Dermis blood vessel endothelial cell (primary cell): ENCODE measurements at places on chromosomes 3 and 15.

- no peak for DNase-seq
Measured at GRCh38 chr3:64460141-64460730, 227.6 kb downstream of the ADAMTS9 start.

- DNase-seq, result no peak
Measured at GRCh38 chr3:149560001-149560400, 85.5 kb downstream of the TM4SF4 start.

- DNase-seq, result no peak
Measured at GRCh38 chr15:44646460-44646859, 17.0 kb downstream of the SPG11 start.

GRCh38 chr3:140092848-140093536, 158.0 kb downstream of the CLSTN2 start:
- no peak for DNase-seq

GRCh38 chr15:69951898-69952555, 145.7 kb downstream of the TLE3 start:
- DNase-seq, result no peak

DNA sequence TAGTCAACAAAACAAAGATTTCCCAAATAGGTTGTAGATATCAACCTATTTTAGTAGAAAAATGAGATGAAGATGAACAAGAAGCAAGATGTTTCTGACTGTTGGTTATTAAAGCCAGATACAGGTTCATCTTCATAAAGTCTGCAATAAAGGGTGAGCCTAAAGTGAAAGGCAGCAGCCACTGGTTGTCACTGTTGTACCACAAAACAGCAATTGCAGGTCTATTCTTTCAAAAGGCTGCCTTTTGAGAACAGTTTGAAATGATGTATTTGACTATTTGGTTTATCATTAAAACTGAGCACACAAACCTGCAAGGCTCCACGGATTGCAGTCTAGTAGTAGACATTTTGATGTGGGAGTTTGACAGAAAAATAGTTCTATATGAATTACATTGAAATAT, 543.4 kb downstream of the GBE1 start:
- DNase-seq, result peak; percentile 29

DNA sequence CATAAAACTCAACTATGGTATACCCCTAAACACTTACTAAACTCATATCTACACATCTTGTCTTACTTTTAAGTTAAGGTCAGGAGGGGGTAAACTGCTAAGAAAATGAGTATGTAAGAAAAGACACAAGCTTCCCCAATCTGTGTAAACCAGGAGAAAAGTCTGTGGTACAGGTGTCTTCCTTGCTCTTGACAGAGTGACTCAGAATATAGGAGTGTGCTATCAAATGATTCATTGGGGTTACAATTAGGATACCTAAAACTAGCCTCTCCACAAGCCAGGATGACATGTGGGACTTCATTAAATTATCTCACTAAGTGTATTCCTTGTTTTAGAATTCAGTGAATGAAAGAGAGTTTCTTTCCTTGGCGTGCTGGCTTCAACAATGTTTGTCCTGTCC, 274.8 kb downstream of the BBX start:
- no peak for DNase-seq

DNA sequence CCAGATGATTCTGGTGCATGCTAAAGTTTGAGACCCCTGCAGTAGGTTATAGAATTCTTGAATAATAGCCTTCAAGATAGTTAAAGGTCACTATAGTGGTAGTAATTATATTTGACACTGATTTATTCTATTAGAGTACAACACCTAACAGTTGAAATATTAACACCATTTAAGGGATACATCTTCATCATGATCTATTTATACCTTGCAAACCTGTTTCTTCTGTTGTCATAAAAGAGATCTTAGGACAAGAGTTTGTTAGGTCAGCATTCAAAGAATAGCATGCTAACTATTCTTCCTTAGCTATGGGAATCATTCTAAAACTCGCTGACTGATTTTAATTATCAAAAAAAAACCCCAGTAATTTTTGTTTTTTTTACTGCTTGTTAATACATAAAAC, 46.5 kb downstream of the TSC22D2 start:
- DNase-seq, result no peak

GRCh38 chr3:152184971-152185686, 83.6 kb upstream of the MBNL1 start:
- DNase-seq, result no peak

GRCh38 chr15:58311556-58311955, 120.2 kb upstream of the LIPC start:
- DNase-seq, result peak; percentile 60

DNA sequence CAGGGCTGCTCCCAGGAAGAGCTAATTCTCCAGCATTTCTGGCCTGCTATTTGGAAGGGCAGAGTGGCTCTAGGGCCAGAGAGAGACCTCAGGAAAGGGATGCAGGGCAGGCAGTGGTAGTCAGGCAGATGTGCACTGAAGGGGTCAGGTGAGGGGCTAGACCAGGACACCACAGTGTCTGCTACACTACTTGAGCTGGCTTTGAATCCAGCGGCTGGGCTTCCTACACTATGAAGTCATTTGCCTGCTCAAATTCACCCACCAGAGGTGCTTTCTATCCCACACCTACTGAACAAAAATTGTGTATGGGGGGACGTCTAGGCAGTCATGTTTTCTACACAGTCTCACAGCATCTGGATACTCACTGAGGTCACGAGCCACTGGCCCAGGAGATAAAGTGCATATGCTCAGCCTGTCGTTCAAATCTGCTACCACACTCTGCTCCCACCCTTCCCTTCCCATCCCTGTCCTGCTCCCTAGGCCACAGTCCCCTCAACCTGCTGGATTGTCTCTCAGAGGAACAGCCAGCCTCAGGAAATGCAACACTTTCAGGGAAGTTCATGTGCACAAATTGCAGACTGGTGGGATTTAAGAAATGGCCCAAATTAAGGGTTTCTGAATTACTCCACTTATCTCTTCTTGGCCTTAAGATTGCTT, 49.9 kb upstream of the SLC6A11 start:
- no peak for DNase-seq

GRCh38 chr3:116388867-116389385, 56.4 kb downstream of the LSAMP start:
- DNase-seq, result no peak

DNA sequence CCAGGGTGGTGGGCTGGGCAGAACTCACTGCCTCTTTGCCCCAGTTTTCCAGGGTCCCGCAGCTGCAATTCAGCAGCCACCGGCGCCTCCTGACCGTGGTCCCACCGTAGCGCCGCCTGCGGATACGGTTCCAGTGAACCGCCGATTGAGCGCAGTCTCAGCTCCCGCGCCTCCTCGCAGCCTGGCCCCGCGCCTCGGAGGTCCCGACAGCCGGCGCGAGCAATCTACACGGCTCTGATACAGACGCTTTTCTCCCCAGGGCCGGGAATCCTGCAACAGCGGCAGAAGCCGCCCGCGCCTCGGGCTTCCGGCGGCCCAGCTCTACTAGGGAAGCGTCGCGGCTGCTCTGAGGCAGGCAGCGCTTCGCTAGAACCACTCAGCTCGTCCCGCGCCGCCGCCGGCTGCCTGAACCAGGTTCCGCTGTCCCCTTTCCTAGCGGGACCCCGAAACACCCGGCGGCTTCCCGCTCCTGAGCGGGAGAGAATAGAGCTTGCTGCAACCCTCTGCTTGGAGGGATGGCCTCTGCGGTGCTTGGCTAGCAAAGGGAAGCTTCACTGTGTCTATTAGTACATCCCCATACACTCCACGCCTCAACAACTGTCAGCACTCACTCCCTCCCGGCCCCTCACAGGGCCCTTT, 3.1 kb downstream of the FOXL2NB start:
- no peak for DNase-seq

DNA sequence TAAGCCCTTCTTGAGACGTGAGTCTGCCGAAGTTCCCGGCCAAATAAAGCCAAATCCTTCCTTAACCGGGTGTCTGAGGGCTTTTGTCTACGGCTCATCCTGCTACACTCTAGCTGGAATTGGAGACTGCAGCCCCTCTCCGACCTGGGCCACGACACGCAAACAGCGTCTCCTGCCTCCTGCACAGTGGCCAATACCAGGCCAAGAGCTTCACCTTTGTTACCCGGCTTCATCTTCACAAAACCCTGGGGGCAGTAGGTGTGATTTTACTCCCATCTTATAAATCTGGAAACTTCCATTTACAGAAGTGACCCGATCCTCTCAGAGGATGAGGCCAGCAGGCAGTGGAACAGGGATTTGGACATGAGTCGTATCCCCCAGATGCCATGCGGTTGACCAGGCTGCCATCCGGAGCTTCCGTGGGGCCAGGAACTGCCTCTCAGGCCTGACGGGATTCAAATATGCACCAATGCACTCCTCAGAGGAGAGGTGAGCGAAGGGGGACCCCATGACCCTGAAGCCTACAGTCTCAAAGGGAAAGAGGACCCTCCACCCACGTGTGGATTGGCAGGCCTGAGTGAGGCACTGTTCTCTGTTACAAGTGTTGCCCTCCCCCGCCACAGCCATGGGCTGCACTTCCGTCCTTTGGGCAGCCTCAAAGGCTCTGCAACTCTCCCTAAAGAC, 53.2 kb upstream of the KLF13 start:
- no peak for DNase-seq

DNA sequence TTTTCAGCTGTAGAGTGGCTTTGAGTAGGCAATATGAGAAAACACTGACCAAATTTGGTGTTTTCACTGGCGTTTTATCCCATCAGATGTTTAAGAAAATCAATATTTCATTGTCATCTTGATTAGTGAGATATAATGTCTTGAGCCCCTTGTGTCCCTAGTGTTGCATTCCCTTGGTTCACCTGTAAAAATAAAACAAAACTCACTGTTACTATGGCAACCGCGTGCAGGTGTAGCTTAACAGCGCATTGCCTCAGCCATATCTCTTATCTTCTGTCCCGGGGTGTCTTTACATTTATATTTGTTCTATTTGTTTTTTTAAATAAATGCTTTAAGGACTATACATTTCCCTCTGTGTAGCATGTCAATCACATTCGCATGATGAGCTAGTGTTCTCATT, 551.6 kb downstream of the ZIC1 start:
- no peak for DNase-seq

GRCh38 chr15:78751602-78751979, 59.7 kb downstream of the ADAMTS7 start:
- no peak for DNase-seq

DNA sequence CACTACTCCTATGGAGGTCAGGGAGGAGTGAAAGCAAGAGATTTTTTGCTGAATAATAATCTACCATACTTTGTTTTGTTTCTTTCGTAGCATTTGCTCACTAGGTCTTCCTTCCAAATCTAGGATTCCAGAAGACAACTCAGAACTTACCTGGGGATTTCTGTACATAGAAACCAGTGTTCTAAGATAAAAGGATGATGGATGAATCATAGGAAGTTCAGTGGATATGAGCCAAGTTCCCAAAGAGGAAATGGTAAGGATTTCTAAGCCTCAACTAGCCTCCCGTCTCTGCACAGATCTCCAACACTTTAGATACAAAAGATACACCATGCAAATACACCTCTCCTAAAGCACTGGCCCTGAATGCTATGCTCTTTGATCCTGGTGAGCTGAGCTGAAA, 283.9 kb downstream of the TAFA4 start:
- DNase-seq, result no peak

DNA sequence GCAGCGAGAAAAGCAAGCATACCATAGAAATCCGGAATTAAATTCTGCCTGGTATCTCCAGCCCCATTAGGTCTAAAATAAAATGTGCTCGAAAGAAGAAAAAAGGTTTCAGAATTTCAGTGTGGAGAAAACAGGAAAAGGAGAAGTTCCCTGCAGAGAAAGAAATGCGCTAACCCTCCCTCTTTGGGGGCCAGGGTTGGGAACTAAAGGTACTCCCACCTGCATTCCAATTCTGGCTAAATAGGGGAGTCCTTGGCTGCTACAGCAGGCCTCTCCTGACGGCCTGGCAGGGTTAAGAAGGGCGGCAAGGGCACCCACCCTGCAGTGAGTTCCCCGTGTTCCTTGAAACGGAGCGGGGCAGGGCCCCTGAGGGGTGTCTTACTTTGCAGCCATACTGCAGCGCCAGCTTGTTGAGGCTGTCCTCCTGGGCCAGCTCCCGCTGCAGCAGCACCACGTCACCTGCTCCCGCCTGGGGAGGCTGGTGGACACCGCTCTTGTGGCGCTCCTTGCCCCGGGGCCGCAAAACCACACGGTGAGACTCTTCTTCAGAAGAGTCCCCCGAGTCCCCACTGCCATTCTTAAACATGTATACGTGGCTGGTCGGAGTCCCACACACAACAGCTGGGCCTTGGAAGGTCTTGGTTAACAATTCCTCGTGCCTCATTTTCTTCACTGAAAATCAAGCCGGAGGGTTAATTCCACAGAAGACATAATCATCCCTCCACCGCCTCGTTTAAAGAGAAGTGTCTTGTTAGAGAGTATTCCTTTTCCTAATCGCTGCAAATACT, 1.7 kb downstream of the LYSMD4 start:
- no peak for DNase-seq

- DNase-seq, result no peak
Measured at GRCh38 chr3:109114746-109115145, 3.2 kb downstream of the MORC1 start.

- no peak for DNase-seq
Measured at GRCh38 chr3:194112120-194113106, 23.5 kb upstream of the HES1 start.

DNA sequence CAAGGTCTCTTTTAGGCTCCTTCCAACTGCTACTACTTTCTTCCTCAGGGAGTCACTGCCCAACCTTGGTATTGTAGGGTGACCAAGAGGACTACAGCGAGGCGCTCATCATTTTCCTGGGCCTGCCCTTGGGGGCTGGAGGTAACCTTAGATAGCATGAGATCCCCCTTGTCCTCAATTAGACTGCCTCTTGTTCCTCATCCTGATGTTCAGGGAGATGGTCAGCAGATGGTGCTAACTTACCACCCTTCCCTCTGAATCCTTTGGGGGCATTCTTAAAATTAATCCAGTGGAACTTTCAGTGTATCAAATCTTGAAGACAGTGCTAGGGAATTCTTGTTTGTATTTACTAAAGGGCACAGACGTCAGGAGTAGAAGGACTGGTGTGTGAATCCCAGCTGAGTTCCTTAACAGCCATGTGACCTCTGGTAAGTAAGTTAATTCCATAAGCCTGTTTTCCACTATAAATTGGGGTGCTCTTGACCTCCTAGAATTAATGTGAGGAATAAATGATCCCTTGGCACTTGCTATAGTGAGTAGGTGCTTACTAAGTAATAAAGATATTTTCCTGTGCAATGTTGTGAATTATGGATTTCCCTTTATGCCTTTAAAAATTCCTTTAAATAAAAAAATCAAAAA, 4.1 kb upstream of the CLPX start:
- peak; percentile 75 for DNase-seq

DNA sequence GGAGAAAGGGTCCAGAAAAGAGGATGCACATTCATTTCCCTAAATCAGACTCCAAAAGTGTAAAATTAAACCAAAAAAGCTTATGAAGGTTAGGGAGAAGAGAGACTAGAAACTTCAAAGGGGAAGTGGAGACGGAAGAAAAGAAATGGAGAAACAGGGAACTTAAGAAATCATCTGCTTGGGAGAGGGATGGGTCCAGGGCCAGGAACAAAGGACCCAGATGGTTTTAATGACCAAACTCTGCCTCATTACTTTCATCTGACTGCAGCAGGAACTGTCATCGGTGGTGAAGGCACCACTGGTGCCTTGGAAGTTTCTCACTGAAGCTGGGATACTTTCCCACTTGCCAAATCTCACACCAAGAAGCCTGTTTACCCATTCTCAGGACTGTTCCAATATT, 70.5 kb upstream of the SLC4A7 start:
- DNase-seq, result no peak

GRCh38 chr15:88344786-88345185, 88.2 kb upstream of the NTRK3 start:
- DNase-seq, result no peak

- DNase-seq, result peak; percentile 98
Measured at GRCh38 chr15:70892002-70892911, at the start of the genes LRRC49 and THAP10. Gene LRRC49 (plus strand): TSS chr15:70892826. CDS start chr15:70892895, 69 bp downstream. Gene THAP10 (minus strand): TSS chr15:70892433. CDS start chr15:70892272, 161 bp downstream.
